ENCODE measurements at places on chromosomes 2 and 18.

- peaks cover 4% of the 10 kb centered on the region for H3K36me3 ChIP-seq
- no peak overlapping the region for H3K4me3 ChIP-seq
- no peaks in the 10 kb centered on the region for H3K27me3 ChIP-seq
- no peaks in the 10 kb centered on the region for H3K4me1 ChIP-seq
These were observed 22.2 kb downstream of the SPAG16 start for GRCh38 chr2:213306316-213306942.

DNA sequence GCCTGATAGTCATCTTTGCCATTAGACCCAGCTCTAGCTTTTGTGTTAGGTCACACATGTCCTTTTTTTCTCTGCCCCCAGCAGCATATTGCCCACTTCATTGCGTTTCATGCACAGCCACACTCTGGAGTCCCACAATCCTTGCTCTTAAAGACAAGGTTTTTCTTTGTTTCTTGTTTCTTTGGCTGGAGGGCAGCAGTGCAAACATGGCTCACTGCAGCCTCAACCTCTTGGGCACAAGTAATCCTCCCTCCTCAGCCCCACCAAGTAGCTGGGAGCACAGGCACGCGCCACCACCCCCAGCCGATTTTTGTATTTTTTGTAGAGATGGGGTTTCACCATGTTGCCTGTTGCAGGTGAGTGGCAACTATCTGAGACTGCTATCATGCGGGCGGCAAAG, 16.9 kb upstream of the PAPOLG start:
- H3K27ac ChIP-seq = no peak overlapping the region
- no peaks in the 10 kb centered on the region for H3K36me3 ChIP-seq
- H3K4me1 ChIP-seq = no peaks in the 10 kb centered on the region
- peaks cover 18% of the 10 kb centered on the region for H3K27me3 ChIP-seq
- DNase-seq = no peak
- no peak overlapping the region for H3K4me3 ChIP-seq

GRCh38 chr18:39167990-39168389, 1602.4 kb upstream of the CELF4 start:
- no peak overlapping the region for H3K27ac ChIP-seq
- H3K36me3 ChIP-seq = no peaks in the 10 kb centered on the region
- H3K27me3 ChIP-seq = no peaks in the 10 kb centered on the region
- no peak overlapping the region for H3K4me3 ChIP-seq
- no peaks in the 10 kb centered on the region for H3K4me1 ChIP-seq

GRCh38 chr2:172639823-172640222, 83.9 kb downstream of the PDK1 start:
- H3K4me3 ChIP-seq = no peak overlapping the region
- no peak for DNase-seq
- no peak overlapping the region for H3K27ac ChIP-seq
- no peaks in the 10 kb centered on the region for H3K27me3 ChIP-seq

DNA sequence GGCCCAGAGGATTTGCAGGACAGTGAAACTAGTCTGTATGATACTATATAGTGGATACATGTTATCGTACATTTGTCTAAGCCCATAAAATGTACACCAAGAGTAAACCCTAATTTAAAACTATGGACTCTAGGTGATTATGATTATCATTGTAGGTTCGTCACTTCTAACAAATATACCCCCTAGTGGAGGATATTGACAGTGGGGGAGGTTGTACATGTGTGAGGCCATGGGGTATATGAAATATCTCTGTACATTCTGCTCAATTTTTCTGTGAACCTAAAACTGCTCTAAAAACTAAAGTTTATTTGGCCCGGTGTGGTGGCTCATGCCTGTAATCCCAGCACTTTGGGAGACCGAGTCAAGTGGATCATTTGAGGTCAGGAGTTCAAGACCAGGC, 81.2 kb upstream of the CAB39 start:
- no peak for DNase-seq
- H3K4me1 ChIP-seq = peaks cover 4% of the 10 kb centered on the region
- no peaks in the 10 kb centered on the region for H3K36me3 ChIP-seq
- no peak overlapping the region for H3K4me3 ChIP-seq
- H3K27me3 ChIP-seq = no peaks in the 10 kb centered on the region
- H3K27ac ChIP-seq = no peak overlapping the region

GRCh38 chr2:212975333-212975732, 176.1 kb downstream of the IKZF2 start:
- no peak overlapping the region for H3K4me3 ChIP-seq
- no peaks in the 10 kb centered on the region for H3K4me1 ChIP-seq
- no peaks in the 10 kb centered on the region for H3K27me3 ChIP-seq
- DNase-seq = no peak

GRCh38 chr2:141554810-141555209, 576.0 kb downstream of the LRP1B start:
- DNase-seq = no peak
- no peaks in the 10 kb centered on the region for H3K4me1 ChIP-seq
- no peaks in the 10 kb centered on the region for H3K36me3 ChIP-seq
- H3K4me3 ChIP-seq = no peak overlapping the region
- no peaks in the 10 kb centered on the region for H3K27me3 ChIP-seq
- H3K27ac ChIP-seq = no peak overlapping the region

DNA sequence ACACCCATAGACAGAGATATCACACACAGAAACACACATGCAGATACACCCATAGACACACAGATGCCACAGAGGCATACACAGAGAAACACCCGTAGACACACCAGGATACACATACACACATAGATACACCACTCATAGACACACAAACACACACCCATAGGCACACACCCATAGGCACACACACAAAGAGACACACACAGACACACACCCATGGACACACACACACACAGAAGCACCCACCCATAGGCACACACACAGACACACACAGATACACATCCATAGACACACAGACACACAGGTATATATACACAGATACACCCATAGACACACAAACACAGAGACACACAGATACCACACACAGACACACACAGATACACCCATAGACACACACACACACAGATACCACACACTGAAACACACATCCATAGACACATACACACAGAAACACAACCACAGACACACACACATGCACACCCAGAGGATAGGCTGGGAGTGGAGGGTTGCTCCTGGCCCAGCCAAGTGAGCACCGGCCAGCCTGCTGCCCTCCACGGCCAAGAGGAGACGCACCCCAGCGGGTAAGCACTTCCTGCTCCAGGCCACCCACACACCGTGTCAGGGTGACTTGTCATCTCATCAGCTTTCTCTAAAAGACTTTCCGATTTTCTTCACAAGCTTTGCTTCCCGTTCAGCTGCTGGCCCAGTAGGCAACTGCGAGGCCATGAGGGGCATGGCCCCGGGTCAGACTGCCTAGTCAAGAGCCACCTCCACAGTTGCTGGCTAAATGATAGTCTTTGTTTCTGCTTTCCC, 14.1 kb upstream of the CNNM3 start:
- H3K4me3 ChIP-seq = no peak overlapping the region
- peak; percentile 73 for DNase-seq
- peaks cover 16% of the 10 kb centered on the region for H3K4me1 ChIP-seq
- H3K27me3 ChIP-seq = no peaks in the 10 kb centered on the region
